H4 (cell line): ENCODE measurements at places on chromosomes 6 and 20.
A peak's percentile ranks its signal among the peaks of the same experiment; 100 is the strongest.

DNA sequence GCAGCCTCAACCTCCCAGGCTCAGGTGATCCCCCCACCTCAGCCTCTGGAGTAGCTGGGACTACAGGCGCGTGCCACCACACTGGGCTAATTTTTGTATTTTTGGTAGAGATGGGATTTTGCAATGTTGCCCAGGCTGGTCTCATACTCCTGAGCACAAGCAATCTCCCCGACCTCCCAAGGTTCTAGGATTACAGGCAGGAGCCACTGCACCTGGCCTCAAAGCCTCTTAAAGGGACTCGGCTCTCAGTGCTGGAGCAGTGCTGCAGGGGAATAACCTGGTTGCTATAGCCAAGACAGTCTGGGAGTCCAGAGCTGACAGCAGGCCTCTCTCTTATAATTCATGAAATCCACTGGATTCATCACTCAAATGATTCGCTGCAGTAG lies 17.0 kb downstream of the GHRH start:
- no peak for DNase-seq

GRCh38 chr6:165769401-165769800 lies 106.4 kb upstream of the PDE10A start:
- no peak for DNase-seq

GRCh38 chr6:118197539-118197938 lies 290.5 kb downstream of the SLC35F1 start:
- DNase-seq = no peak

- DNase-seq = no peak
Observed at GRCh38 chr6:97669191-97670031, 386.4 kb upstream of the MMS22L start.

GRCh38 chr6:143621876-143622605 lies 55.7 kb upstream of the PHACTR2 start:
- DNase-seq = no peak

DNA sequence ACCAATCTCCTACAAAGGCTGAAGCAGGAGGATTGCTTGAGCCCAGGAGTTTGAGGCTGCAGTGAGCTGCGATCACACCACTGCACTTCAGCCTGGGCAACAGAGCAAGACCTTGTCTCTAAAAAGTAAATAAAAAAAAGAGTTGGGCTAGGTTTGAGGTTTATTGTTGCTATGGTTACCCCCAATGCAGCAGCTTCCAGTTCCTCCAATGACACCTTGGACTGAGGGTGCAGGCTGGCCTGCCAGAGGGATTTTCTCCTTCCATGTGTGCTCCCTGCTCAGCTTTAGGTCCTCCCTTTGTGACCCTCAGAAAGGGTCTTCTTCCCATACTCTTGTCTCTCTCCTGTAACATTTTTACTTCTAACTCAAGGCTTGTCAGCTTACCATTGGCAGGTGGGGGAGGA lies 10.6 kb upstream of the TBC1D20 start:
- DNase-seq = no peak

DNA sequence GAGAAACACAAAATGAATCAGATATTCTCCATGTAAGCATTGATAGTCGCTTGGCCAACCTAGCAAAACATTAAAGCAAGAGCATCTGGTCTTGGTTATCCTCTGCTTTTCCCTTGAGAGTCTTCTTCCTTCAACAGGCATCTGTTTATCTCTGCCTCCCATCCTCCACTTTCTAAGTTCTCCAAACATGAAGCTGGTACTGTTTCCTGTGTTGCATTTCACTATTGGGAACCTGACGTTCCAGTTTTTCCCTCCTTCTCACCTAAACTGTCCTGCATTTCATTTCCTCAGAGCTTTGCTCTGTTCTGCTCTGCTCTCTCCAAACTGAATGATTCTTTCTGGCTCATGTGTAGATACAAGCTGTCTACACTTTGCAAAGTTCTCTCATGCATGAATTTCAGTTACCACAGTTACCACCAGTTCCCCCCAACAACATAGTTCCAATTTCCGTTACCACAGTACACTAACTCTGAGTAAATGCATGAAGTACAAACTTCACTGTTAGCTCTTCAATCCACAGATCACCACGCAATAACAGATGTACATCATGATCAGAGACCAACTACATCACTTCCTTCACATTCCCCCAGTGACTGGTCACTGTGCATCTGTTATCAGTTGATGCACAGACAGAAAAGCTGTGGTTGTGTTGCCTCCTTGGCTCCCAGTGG lies 86.7 kb upstream of the F13A1 start:
- no peak for DNase-seq

GRCh38 chr6:111718990-111719389 lies 113.3 kb upstream of the TRAF3IP2 start:
- no peak for DNase-seq

- DNase-seq = no peak
Observed at GRCh38 chr6:46819561-46819960, 26.4 kb downstream of the MEP1A start.

GRCh38 chr6:84416043-84416657 lies 188.7 kb upstream of the CEP162 start:
- no peak for DNase-seq

DNA sequence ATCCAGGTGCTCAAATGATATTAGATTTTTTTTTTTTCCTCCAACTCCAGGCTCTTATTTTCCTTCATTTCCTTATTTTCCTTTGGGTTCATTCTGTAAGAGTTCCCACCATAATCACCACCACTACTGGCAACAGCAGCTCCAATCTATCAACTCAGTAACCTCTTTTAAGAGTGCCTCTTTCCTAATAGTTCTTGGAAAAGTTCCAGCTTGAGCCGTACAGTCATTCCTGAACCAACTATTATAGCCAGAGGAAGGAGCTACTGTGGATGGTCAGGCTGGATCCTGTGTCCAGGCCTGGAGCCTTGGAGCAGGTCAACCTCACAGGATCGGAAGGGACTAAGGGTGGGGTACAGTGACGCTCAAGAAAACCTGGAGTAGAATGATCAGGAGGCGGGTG lies 4.2 kb upstream of the ANGPT4 start:
- DNase-seq = no peak

DNA sequence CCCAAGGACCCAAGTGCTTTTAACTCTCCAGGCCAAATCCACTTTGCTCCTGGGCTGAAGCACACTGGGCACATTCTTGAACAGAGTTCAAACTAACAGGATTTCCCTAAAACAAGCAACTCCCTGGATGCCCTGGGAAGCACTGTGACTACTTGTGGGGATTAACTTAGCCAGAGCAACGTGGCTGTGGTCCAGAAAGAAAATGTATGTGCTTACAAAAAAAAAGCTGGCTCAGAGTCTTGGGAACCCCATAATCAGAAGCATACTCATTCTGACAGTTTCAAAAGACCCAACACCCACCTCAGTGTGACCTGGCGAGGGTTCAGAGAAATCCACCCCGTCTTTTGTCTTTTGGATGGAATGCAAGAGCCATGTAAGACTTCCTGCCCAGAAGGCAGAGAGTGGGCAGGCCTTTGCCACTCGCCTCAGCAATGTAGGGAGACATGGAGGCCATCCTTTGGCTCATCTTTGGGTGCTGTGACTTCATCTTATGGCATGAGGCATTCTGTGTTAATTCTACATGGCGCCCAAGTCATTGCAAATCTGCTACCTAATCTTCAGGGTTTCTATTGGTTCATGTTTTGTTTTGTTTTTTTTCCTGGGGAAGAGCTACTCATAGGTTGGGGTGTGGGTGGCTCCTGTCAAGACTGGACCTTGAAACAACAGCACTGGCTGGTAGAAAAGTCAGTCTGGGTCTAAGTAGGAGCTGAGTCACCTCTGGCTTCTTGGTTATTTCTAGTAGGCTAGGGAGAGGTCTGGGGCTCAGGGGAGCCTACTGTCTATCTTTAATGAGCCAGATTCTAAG lies 248.6 kb upstream of the SUPT3H start:
- DNase-seq = peak; percentile 88

GRCh38 chr6:127198549-127198948 lies 68.1 kb upstream of the RNF146 start:
- DNase-seq = no peak

DNA sequence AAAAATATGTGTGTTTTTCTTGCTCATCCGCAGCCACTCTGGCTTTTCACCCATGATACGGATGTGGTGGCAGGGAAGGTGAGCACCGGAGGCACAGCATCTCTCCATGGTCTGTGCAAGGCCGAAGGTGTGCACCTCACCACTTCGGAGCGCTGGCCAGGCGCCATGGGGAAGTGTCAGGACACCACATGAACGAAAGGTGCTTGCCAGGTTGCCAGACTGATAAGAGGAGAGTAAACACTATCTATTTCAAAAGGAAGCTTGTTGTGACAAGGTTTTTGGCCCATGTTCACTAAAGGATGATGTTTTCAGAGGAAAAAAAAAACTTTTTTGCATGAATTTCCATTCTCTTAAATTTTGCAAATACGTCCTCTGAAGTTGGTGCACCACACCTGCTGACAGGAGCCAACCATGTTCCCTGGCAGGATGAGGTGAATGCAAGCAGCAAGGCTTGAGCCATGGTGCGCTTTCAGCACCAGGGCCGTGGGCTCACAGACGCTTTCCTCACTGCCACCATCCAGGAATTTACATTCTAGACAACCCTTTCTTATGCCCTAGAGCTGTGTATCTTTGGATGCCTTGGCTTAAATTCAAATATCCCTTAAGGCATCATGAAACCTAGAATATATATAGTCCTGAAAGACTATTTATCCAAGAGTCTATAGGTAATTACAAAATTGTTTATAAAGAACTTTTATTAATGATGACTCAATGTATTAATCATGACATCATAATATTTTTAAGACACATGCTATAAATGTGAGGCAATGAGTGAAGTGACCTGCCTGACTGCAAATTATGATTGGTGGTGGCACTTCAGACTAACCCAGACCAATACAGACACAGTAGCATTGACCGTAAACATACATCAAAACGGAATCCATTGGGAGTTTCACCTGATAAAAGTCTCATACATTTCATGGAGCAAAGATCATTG lies 234.5 kb downstream of the TFAP2A start:
- DNase-seq = no peak

DNA sequence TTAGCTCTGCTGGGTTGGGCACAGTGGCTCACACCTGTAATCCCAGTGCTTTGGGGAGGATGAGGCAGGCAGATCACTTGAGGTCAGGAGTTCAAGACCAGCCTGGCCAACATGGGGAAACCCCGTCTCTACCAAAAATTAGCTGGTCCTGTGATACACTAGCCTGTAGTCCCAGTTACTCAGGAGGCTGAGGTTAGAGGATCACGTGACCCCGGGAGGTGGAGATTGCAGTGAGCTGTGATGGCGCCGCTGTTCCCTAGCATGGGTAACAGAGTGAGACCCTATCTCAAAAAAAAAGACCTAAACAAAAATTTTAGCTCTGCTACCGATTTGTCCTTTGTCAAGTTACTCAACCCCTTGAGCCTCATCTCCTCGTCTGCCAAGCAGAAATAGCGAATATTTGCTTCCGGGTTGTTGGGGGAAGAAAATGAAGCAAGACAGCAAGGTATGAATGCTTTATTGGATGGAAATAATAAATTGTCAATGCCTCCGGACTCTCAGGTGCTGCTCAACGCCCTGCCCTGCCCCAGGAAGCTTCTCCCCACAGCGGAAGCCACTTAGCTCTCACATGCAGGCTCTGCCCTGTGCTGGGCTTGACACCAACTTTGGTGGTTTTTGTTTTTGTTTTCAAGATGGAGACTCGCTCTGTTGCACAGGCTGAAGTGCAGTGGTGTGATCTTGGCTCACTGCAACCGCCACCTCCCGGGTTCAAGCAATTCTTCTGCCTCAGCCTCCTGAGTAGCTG lies 24.9 kb upstream of the ITCH start:
- no peak for DNase-seq

DNA sequence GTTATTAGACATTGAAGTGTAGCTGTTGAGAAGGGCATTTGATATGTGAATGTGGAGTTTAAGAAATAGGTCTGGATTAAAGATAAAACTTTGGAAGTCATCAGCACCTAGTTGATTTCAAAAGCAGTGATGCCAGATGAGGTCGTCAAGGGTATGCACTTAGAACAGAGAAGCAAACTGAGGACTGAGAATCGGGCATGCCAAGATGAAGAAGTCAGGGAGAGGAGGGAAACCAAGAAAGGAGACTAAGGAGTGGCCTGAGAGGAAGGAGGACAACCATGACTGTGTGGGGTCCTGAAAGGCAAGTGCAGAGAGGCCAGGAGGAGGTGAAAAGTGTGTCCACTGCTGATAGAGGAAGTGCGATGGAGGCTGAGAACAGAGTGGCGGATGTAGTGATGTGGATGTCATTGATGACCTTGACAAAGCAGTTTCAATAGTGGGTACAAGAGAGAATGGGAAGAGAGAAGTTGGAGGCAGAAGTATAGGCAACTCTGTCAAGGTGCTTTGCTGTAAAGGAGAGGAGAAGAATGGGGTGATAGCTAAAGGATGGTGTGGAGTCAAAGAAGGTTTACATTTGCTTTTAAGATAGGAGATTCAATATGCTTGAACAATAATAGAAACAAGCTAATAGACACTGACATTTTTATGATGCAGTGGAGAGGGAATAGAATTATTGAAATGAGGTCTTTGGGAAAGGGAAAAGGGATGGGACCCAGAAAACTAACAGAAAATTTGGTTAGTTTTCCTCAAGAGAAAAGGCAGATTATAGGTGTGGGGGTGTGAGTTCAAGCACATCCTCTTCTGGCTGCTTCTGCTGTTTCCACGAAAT lies 139.7 kb upstream of the TMEM170B start:
- no peak for DNase-seq

GRCh38 chr6:82521861-82522260 lies 158.2 kb downstream of the TPBG start:
- no peak for DNase-seq

GRCh38 chr6:129490521-129491255 lies 219.3 kb downstream of the ARHGAP18 start:
- DNase-seq = peak; percentile 89

DNA sequence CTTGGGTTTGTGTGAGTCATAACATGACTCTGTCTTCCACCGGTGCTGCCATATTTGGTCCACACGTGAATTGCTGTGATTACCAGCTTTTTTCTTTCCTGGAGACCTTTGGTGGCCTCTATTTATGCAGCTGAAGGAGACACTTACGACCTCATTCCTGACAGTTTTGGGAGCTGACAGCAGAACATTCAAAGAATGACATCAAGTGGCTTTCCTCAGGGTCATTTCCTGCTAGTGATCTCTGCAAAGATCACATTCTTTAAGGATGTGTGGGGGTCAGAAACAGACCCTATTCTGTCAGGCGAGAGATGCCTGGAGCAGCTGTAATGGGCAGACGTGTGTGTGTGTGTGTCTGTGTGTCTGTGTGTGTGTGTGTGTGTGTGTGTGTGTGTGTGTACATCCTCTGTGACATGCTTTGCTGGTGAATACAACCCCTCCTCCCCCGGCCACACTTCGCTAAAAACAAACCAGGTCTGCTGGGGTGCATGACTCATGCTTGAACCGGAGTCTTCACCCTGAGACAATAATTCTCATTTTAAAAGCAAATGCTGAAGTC lies 115.6 kb downstream of the TMEM170B start:
- peak; percentile 81 for DNase-seq

GRCh38 chr20:62305149-62305764 lies 2.5 kb downstream of the ADRM1 start:
- DNase-seq = peak; percentile 28

GRCh38 chr6:73515204-73515655 lies 5.6 kb downstream of the EEF1A1 start:
- DNase-seq = peak; percentile 13

- DNase-seq = no peak
Observed at GRCh38 chr20:32445539-32446273, 87.6 kb downstream of the ASXL1 start.

GRCh38 chr20:57390604-57391438 lies at the start of gene RBM38:
Gene RBM38, plus strand, starts transcription at chr20:57391396. Its CDS starts 186 bp downstream, at chr20:57391582.
- DNase-seq = no peak
